ENCODE measurements at places on chromosomes 13 and 19. TPM values are rescaled to one million over a fixed set of nuclear protein-coding genes. Genes with fewer than 3 reads are reported as not detected.
A peak's percentile ranks its signal among the peaks of the same experiment; 100 is the strongest.

DNA sequence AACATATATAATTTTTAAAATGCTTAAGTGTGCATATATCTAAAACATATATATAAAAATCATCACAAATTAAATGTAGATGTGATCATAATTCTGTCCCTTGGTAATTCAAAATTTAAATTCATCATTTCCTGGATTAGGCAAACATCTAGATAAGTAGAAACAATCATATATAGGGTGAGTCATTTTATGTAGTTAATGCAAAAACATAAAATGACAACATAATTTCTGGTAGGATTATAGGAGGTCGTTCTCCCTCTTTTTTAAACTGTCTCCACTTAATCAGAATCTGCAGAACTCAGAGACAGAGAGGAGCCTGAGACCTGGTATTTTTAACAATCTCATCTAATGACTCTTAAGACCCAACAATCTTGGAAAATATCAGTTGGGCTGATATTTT lies 333.4 kb downstream of the KCTD12 start:
- DNase-seq: no peak

- no peak for DNase-seq
Measured at GRCh38 chr13:95444006-95444730, 108.4 kb upstream of the CLDN10 start.

DNA sequence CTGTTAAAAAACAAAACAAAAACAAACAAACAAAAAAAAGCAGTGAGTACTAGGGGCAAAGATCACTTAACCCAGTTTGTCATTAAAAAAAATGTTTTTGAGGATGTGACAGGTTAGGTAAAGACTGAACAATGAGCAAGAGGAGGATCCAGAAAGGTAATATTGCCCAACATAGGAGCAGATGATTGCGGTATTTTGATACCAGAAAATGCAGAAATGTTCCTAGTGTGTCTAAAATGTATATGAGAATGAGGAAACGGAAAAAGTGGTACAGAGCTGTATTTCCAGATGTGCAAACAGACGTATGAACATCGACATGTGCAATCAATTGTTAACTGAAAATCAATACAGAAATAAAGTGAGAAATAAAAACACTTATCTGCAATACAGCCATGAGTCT lies 4.9 kb upstream of the LILRA4 start:
- DNase-seq: no peak

DNA sequence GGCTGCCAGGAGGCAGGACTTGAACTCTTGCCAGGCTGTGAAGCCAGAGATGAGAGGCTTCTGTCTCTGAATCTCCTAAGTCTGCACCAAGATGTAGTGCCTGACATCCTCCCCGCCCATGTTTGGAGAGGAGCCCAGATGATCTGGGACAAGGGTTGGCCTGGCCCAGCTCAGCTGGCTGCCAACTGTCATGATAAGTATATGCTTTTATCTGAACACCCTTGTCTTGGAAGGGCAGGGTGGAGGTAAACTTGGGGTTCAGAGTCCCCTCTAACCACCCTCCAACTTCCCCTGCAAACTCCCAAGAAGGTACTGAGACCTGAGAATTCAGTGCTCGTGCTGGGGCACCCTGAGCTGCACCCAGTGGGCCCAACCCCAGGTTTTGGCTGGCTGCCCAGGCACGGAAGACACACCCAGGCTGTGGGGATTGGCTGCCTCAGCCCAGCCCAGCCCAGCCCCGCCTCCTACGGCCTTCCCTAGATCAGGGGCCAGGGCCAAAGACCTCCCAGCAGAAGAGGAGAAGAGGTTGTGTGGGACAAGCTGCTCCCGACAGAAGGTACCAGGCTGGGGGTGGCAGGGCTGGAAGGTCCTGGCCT lies at the start of gene CYP4F12:
Gene CYP4F12, plus strand, starts transcription at position 508 of the 596 bp plus-strand sequence. CDS start 443 bp downstream, outside the sequence.
- no peak for DNase-seq

DNA sequence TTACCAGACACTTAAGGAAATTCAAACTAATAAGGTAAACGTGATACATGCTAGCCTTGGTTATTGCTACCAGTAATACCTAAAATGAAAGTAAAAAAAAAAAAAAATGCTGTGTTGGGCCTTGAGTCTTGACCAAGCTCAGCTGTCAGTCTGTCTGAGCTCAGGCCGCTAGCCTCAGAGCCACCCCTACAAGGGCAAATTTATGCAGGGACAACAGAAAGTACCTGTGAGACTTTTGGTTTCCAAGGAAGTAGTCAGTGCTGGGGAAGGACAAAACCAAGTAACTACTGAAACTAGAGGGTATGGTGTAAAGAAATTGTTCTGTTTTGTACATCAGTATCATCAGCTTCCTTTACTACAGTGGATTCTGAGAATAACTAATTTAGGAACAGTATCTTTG lies 134.3 kb upstream of the SLITRK5 start:
- no peak for DNase-seq

DNA sequence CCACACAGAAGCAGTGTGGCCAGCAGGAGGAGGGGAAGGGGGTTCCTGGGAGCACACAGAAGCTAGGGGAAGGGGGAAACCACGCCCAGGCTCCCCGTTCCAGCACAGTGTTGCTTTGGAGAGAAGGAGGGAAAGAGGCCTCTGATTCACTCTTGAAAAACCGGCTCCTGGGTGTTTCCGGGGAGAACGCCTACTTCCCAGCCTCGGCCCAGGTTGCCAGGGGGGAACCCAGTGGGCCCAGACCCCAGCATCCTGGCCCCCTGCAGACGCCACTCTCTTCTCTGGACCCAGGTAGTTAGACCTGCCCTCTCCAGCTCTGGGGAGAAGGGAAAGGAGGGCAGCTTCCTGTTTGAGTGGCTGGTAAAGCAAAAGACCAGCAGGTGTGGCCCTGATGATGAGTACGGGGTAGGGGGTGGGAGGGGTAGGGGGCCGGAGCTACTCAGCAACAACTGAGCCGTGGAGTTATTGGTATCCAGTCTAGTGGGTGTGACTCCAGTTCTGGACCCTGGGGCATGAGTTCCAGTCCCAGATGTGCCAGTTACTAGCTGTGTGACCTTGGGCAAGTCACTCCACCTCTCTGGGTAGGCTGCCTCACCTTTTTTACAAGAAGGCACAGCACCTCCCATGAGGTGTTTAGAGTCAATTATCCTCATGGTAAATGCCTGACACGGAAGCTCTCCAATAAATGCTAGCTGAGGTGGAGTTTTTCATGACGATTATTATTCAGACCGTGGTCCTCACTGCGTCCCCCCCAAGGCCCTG lies 836 bp downstream of the GIPC1 start:
- no peak for DNase-seq

DNA sequence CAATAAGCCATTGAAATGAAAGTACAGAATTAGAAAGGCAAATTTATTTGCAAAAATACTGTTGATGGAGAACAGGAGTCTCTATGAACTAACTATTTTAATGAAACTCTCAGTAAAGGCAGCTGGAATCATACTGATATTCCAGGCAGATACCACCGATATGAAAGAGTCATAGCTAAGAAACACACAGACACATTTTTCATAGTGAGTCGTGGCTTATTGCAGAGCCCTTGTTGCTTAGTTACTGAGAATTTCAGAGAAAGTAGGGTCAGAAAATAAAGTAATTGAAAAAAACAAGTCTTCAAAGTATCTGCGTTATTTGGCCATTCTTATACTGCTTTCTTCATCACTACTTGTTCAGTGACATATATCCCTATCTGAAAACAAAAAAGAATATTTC lies 1890.9 kb downstream of the PCDH9 start:
- DNase-seq: peak; percentile 42

DNA sequence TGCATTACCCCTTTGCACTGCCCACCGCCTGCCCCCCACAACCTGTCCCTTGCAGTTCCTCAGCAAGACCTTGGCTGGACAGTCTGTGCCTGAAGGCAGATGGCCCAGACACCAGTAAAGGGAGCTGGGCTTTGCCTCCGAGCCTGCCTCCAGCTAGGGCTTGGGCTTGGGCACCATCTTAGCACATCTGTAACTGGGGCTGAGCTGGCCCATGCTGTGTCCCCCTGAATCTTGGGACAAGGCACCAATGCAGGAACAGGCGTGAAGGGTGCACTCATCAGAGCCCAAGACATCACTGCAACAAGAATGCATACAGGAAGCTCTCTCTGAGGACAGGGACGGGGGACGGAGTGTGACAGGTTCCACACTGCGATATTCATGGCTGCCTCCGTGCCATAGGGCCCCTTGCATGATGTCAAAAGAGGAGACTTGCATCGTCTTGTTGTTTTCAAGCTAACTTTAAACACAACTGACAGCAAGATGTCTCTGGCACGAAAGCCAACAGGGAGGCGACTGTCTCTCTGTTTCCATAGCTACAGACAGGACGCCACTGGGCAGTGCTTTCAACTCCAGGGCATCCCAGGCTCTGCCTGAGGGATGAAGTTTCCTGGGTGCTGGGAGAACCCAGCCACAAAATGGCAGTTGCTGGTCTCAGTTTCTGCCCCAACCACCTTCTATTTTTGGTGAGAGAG lies 8.7 kb upstream of the CHST8 start:
- no peak for DNase-seq

- no peak for DNase-seq
Measured at GRCh38 chr19:28577233-28577632, 635.7 kb downstream of the UQCRFS1 start.

DNA sequence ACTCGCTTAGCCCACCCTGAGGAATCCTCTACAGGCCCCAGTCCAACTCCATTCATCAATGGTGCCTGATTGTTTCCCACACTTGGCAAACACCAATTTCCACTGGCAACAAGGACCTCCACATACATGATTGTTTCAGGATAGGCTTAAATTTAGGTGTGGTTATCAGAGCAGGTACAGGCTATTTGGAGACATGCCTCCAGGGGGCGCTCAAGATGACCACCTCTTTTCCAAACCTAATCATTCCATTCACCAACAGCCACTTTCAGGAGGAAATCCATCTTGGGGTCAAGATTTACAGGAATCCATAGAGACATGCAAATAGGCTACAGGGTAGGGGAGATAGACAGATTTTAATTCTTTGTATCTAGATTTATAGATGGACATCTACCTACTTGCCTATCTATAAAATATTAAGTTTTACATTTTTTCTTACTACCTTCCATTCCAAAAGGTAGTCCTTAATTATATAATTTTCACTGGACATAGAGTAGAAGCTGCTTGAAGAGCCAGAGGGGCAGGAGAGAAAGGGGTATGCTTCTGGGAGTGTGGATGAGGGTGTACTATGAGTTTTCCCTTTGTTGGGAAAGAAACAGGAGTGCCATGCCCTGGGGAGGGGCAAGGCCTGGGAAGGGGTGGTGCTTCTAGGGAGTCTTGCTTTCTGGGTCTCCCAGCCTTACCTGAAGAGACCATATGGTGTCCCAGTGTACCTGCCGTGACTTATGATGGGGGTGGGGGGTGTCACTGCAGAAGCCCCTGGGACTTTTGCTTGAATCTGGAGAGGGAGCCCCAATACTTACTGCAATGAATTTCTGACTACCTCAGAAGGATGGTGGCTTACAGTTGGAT lies 14.1 kb upstream of the PCDH8 start:
- no peak for DNase-seq

DNA sequence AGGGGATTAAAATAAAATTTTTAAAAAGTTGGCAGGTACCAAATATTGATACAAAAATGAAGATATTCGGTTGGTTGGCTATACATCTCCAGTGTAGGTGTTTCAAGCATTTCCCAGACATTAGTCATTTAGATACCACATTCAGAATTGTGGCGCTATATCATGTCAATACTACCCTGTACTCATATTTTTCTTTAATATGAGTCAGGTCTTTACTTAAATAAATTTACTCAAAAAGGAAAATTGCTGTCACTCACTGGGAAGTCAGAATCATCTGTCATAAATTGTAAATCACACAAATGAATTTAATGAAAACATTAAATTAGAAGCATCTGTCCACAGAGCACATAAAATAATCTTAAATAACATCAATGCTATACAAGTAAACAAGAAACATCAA lies 134.2 kb downstream of the TSHZ3 start:
- DNase-seq: peak; percentile 49

Gene B3GNT3
- not detected for total RNA-seq

Gene NDUFS7
- 55.0 TPM for total RNA-seq
